DMS153 (cell line): ENCODE measurements at places on chromosomes 5 and 9.

- DNase-seq, result no peak
These were observed 980.8 kb upstream of the CTNND2 start for GRCh38 chr5:12885018-12885417.

GRCh38 chr5:131285703-131286399 is 22.0 kb downstream of the CDC42SE2 start:
- DNase-seq, result no peak

- DNase-seq, result no peak
These were observed 1.5 kb downstream of the GARIN3 start for GRCh38 chr5:157164521-157164920.

- DNase-seq, result peak; percentile 56
These were observed 100.4 kb downstream of the TTLL11 start for GRCh38 chr9:121992571-121993212.

DNA sequence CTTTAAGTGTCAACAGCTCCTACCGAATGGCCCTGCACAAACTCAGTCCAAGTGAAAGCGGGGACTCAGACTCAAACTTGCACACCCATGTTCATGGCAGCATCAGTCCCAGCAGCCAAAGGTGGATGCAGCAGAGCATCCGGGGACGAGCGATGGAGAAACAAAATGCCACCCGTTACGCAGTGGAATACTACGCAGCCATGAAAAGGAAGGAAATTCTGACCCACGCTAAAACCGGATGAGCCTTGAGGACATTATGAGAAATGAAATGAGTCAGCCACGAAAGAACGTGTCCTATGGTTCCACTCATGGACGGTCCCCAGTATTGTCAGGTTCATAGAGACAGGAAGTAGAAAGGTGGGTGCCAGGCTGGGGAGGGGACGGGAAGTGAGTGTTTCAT is 48.6 kb upstream of the NOTCH1 start:
- no peak for DNase-seq

DNA sequence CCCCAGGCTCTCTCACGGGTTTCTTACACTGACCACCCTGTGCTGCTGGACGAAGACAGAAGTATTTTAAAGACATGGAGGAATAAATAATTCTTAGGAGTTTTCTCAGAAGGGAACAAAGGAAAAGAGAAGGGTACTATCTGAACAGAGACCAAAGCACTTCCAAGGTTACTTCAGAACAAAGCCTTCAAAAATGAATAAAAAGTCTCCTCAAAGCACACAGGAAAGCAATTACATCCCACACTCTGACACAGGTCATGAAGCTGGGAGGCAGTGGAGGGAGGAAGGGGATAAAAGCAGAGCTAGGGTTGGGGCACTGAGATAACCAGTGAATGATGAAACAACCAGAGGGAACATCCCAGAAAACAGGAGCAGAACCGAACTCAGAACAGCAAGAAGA is 151.8 kb downstream of the ARSB start:
- DNase-seq, result no peak

DNA sequence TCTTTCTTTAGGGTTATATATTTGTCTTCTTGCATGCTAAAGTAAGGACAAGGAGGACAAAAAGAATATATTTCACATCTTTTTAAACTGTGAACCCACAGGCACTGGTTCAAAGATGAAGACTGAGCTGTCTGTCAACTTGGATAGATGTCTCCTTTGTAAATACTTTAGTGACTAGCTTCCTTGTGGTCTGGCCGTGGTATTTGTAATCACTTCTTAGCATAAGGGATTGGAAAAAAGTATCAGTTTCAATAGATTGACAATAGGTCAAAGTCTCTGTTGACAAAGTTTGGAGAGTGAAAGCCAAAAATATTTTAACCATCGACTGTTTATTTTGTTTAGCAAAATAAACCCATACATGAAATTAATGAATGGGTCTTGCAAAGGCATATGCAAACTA is 91.4 kb downstream of the TMEM167A start:
- no peak for DNase-seq

DNA sequence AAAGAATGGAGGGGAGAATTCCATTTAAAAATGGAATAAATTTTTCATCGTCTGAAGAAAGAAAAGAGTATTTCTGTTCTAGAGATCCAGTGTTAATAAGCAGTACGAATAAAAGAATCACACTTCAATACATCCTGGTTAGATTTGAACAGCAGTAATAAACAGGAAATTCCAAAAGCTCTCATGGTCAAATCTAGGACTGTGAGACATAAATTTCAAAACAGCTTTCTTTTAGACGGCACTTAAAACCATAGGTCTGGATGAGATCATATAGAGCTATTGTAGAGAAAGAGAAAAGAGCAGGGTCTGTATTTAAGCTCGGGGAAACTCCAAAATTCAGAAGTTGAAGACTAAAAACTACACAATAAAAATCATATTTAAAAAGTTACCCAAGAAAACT is 1006.9 kb upstream of the CTNND2 start:
- no peak for DNase-seq

GRCh38 chr9:98790134-98790841 is 6.1 kb downstream of the ANKS6 start:
- no peak for DNase-seq

GRCh38 chr5:64971513-64971912 is 202.8 kb downstream of the CWC27 start:
- DNase-seq, result no peak

DNA sequence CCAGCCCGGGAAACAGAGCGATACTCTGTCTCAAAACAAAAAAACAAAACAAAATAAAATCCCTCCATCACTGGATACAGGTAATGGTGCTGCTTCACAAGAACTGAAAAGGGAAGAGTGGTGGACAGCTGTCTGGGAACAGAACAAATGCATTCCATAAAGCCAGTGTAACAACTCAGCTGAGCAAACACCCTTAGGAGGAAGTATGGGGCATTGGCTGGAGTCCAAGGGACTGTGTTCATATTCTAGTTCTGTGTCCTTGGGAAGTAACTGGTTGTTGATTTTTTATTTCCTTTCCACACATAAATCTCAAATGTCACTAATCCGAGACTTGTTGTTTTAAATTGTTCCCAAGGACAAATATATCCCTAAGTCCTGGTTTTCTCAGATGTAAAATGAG is 38.3 kb downstream of the HTR1A start:
- peak; percentile 83 for DNase-seq

DNA sequence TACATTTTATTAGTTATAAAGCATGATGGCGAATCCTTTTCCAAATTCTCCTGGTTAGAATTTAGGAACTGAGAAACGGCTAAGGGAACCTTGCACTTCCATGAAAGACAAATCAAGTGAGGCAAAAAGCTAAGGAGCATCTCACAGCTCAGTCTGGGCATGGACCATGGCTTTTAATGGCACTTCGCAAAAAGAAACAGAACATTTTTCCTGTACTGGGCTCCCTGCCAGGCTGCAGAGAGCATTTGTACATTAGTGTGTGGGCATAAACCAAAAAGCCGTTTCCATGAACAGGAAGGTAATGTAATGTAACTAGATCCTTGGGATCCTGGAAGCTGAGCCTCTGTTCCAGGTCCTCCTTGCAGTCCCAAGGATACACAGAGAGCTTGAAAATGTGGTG is 354.2 kb downstream of the MRPS30 start:
- DNase-seq, result no peak

DNA sequence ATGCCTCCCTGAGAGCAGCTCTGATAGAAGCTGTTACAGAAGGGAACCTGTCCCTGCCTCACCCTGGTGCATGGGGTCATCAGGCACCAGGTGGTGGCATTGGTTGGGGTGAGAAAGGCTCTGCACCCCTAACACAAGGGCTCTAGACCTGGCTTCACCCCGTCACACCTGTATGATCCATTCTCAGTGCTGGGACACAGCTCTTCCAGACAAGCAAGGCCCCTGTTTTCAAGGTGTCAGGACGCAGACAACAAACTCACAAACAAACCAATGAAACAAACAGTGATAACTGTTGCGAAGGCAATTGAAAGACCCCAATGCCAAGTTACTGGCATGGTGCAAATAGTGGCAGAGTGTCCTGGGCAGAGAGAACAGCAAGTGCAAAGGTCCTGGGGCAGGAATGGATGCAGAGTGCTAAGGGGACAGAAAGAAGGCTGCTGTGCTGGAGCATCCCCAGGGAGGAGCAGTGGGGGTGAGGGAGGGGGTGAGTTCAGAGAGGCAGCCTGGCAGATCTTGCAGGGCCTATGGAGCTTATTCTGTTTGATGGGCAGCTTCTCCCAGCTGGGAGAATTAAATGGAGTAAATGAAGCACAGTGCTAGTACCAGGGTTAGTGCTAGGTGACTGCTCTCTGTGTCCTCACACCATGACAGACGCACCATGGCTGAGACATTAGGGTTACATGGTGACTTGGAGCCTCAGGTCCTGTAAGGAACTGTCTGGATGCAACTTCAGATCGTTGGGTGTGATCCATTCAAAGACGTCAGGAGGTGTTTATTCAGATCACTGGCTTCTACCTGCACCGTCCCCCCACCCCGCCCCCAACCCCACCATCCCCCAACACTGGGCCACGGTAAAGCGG is 67.9 kb upstream of the UNC5A start:
- no peak for DNase-seq

DNA sequence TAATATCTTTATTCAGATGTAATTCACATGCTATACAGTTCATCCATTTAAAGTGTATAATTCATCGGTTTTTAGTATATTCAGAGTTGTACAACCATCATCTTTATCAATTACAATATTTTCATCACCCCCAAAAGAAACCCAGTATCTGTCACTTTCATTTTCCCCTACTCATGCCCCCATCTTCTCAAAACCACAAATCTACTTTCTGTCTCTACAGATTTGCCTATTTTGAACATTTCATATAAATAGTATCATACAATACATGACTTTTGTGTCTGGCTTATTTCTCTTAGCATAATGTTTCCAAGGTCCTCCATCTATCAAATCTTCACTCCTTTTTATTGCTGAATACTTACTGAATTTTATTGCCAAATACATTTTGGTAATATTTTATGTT is 305.1 kb upstream of the SGCD start:
- DNase-seq, result no peak

DNA sequence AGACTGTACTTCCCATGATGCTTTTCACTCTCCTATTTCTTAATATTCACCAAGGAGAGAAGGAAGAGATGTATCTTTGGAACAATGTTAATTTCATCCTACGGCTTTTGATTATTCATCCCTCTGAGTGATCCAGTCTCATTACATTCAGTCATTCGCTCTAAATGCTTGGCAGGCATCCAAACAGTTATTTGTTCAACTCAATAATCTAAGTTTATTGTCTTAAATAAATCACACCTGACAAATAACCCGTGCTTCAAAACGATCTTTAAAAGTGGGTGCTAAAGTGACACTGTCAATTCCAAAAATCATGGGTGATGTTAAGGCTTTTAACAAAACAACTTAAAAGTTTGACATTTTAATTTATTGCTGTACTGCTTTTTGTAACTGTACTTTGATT is 233.1 kb downstream of the RASEF start:
- DNase-seq, result peak; percentile 46
